Stimulated activated CD8-positive, alpha-beta memory T cell treated with anti-CD3 and anti-CD28 coated beads, Interleukin-2, amount 100 ng/mL, for 1 hour (primary cell): ENCODE measurements at places on chromosomes 1 and 21.
A peak's percentile ranks its signal among the peaks of the same experiment; 100 is the strongest.

DNA sequence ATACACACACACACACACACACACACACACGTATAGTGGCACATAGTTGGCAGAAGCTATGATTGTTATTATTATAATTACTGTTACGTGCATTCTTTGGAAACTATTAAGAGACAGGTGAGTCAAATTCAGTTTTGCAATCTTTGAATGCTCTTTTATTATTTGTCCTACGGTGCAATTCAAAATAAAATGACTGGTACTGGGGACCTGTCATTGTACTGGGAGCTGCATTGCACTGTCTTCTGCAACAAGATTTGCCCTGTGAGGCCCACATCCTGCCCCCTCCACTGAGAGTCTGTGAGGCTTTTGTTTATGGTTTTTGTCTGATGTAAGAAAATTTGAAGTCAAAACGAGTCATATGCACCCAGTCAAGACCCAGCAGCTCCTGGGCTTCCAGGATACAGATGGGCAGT lies 1.9 kb downstream of the LY9 start:
- DNase-seq = peak; percentile 33

DNA sequence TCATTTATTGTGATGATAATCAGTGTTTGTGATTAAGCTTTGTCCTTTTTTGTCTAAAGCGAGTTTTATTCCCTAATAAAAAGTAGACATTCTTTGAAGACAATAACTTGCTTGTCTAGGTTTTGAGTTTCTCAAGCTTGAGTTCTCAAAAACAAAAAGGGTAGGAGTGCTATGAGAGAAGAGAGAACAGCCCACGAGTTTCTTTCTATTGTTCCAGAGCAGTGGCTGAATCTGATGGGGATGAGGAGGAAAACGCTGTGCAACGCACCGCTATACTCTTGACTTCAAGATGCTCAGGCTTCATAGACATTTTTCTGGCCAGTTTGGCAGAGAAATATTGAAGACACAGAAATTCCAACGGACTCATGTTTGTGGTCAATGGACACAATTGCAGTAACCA lies 669.8 kb upstream of the B3GALT2 start:
- no peak for DNase-seq

DNA sequence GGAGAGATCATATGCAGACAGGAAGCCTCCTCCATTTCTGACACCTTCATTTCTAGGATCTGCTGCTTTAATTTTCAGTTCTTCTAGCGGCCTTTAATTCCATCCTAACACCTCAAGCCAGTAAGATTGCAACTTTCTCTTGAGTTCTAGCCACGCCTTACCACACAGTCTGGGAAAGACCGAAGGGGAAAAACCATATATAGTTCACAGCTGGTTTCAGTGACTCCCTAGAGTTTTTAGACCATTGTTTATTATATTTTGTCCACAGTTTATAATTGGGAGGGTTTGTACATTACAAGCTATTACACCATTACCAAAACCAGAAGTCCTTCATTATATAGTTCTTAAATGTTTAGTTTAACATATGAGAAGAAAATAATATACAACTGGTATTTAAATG lies 37.5 kb downstream of the DPH5 start:
- no peak for DNase-seq

DNA sequence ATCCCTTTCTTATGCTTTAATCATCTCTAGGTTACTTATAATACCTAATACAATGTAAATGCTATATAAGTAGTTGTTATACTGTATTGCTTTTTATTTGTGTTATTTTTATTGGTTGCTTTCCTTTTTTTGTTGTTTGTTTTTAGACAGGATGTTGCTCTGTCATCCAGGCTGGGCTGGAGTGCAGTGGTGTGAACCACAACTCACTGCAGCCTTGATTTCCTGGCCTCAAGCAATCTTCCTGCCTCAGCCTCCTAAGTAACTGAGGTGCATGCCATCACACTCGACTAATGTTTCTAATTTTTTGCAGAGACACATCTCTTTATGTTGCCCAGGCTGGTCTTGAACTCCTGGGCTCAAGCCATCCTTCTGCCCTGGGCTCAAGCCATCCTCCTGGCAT lies 26.9 kb downstream of the KRTAP19-8 start:
- no peak for DNase-seq

- no peak for DNase-seq
Measured at GRCh38 chr1:69055194-69055593, 512.5 kb upstream of the LRRC7 start.

DNA sequence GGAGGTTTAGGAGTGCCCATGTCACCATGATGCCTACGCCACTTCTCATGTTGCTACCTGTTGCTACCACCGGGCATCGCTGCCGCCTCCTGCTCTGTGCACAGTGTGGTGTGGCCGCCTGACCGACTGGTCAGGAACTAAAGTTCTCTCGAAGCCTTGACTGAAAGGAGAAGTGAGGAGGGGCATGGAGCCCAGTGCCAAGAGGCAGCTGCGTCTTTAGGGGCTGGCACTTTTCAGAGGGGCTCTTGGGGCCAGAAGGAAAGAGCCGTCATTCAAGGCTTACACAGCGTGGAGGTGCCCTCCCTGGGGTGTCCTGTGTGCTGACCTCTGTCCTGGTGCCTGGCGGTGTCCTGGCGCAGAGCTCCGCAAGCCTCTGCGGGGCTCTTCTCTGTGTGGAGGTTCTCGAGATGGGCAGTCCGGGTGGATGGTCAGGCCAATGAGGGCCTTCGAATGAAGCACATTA lies 57.2 kb downstream of the ADARB1 start:
- no peak for DNase-seq

- no peak for DNase-seq
Measured at GRCh38 chr21:24112020-24112419, 1495.3 kb downstream of the MRPL39 start.

DNA sequence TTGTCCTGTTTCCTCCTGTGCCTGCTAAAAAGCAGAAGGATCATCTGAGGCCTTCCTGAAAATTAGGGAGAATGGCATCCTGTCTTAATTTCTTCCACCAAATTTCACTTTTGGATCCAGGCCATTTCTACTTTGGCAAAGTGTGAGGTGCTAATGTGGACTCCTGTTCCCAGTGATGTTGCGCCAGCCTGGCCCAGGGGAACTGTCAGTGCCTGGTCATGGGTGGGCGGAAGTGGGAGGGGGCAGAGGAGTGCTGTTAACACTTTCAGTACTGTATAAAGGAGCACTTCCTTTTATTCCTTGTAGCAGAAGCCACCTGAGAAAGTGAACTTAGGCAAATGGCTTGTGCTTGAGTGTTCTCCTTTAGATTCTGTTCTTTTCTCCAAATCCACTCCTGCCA lies 19.9 kb downstream of the ELAPOR1 start:
- DNase-seq = no peak

GRCh38 chr1:37290718-37291117 lies 183.7 kb upstream of the ZC3H12A start:
- no peak for DNase-seq

- DNase-seq = peak; percentile 34
Measured at GRCh38 chr1:156910309-156910782, 10.1 kb upstream of the LRRC71 start.

DNA sequence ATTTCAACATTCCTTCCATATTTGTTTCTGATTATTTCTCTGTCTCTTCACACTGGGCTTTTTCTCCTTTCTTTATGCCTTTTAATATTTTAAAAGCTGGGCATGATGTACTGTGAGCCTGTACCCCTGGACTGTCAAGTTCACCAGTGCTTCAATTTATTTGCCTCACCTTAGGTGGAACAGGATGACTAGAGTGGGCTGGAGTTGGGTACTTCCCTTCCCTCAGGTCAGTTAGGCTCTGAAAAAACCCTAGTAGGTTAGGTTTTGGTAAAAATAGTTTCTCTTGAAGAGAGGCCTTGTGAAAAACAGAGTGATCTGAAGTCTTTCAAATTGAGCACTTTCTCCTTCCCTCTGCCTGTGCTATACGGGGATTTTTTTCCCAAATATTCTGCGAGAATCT lies 163.0 kb upstream of the LYPLAL1 start:
- DNase-seq = no peak

DNA sequence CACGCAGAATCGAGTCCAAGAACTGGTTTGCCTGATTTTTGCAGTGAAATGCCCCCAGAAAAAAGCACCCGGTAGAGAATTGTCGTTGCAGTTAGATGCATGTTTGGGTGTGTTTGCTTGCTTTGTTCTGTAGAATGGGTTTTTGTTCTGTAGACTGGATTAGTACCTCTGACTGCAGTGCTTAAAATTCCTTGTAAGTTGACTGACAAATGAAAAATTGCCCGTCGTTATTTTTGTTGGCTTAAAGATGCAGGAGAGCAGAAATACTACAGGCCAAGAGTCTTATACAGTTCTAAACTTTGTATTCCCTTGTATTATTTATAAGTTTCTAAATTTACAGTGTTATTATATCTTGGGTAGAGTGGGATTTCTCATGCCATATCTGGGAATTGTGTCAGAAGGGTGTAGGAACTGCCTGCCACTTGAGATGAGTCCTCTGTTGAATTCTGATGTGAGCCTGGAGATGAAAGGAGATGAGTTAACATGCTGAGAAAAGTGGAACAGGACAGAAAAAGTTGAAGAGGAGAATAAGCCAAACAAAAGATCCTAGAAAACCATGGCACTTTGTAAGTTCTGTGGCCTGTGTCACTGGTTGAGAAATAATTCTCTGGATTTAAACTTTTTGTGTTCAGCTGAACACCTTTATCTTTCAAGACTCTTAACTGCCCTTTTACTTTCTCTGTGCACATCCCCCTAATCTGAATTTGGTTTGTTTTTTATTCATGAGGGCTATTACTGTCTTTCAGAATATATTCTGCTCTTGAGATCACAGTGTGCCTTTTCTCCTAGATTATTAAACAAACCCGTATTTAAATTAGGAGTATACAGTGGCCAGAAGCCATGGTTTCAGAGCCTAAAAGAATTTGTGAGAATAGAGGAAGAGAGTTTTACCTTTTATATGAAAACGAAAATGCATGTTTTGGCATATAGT lies 1.4 kb downstream of the DESI2 start:
- no peak for DNase-seq

- no peak for DNase-seq
Measured at GRCh38 chr1:45842786-45843185, 39.4 kb downstream of the MAST2 start.

GRCh38 chr1:25797939-25798338 lies 2.1 kb upstream of the SELENON start:
- DNase-seq = no peak

GRCh38 chr1:89302697-89303332 lies 30.2 kb upstream of the GBP5 start:
- no peak for DNase-seq

DNA sequence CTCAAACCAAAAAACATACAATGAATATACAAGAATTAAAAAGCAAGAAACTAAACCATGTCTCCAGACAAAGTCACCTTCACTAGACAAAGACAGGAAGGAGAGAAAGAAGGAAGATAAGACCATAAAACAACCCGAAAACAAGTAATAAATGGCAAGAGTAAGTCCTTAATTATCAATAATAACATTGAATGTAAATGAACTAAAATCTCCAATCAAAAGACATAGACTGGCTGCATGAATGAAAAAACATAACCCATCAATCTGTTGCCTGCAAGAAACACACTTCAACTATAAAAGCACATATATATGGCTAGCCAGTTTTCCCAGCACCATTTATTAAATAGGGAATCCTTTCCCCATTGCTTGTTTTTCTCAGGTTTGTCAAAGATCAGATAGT lies 100.8 kb upstream of the SAMSN1 start:
- no peak for DNase-seq

GRCh38 chr1:173016419-173016818 lies 34.3 kb downstream of the TNFSF18 start:
- no peak for DNase-seq

DNA sequence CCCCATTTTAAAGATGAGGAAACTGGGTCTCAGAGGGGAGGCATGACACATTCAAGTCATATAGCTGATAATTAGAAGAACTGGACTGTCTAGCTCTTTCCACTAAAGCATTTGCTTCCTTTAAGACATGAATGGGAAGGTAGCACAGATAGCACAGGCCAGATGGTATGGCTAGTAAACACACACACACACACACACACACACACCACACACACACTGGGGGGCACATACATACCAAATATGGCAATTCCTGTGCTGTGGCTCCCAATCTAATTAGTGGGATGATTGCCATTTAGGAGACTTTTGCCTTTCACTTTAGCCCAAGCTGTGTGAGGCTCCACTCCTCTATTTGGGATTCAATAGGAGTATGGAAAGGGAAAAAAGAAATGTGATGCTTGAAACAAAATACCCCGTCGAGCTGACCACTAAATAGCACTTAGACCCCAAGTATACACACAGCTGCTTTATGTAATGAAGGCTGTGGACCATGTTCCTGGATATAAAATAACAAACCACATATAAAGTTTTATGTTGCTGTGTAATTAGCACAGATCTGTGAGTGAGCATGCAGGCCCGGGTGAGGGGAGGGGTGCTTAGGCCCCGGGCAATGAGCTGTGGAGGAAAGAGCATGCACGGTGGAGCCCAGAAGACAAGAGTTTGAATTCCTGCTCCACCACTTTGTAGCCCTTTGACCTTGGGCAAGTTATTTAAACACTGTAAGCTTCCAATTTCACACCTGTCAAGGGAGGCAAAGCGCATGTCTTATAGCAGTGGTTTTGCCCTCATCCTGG lies 6.8 kb upstream of the TRABD2B start:
- DNase-seq = no peak

GRCh38 chr1:226608699-226609505 lies 60.3 kb downstream of the STUM start:
- DNase-seq = peak; percentile 29
